ENCODE measurements at places on chromosomes 16 and 17.

- no peak for DNase-seq
Measured at GRCh38 chr16:61814726-61815347, 221.4 kb downstream of the CDH8 start.

DNA sequence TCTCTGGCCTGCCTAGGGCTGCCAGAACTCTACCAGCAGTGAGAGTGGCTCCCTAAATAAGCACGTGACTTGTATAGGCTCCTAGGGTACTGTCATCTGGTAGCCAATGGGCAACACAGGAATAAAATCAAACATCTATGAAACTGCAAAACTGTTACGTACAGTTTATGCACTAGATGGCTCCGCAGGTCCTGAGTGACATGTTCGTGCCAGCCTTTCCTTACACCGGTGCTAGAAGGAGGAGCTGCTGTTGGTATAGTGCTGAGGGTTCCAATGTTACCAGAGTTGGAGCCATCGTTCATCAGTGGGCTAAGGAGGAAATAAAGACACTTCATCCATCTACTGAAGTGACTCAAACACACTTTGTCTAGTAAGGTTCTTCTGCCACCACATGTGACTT lies 63.2 kb upstream of the TRAP1 start:
- no peak for DNase-seq

DNA sequence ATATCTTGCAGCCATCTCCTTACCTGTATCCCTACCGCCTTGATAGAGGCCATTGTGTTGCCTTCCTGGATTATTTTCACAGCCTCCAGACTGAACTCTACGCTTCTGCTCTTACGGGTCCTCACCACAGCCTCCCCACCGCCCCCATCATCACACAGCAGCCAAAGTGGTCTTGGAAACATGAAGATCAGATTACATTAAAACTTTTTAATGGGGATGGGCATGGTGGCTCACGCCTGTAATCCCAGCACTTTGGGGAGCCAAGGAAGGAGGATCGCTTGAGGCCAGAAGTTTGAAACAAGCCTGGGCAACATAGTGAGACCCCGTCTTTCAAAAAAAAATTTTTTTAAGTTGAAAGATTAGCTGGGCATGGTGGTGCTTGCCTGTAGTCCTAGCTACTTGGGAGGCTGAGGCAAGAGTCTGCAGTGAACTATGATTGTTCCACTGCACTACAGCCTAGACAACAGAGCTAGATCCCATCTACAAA lies 150.5 kb downstream of the NPIPB5 start:
- no peak for DNase-seq

DNA sequence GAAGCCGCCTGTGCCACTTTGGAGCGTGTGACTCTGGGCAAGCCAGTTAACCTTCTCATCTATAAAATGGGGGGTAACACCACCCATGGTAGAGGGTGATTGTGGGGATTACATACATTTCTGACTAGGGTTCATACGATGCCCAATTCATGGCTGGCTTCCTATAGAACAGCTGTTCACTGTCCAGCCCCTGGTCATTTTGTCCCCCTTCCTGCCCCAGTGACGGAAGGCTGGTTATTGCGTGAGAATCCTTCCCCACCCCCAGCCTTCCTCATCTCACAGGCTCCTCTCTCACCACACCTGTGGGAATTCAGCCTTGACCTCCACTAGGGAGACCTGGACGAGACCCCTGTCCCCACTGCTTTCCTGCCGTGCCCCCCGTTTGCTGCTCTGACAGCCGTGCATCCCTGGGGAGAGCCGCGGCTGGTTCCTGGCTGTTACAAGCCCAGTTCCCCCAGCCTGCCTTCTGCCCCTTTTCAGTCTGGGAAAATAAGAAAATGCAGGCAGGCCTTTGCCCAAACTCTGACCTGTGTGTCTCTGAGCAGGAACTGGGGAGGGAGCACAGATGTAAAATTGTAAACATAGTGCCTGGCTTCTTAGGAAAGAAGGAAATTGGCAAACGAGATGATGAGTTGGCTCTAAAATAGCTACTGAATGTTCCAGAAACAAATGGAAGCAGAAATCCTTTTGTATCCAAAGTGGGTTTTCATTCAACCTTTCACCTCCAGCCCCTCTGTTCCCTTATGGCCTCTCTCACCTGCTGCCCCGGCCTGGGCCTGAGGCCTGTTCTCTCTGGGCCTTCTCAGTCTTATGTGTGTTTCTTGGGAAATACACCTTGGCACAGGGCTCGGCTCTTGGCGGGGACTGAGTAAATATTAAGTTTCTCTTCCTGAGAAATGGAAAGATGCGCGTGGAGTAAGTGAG lies 67.3 kb downstream of the OR1D5 start:
- DNase-seq: no peak

DNA sequence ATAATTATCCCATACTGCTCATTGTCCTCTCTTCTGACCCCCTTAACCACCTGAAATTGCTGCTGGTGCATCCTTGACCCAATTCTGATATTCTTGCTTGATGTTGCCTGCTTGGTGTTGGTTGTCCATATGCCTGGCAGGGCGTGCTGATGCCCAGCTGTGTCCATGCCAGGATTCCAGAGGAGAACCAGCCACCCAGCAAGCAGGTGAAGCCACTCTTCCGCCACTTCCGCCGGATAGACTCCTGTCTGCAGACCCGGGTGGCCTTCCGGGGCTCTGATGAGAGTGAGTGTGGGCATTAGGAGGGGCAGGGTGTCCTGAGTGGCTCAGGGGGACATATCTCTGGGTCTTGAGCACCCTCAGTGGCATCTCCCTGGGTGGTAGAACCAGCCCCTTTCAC lies 11.4 kb downstream of the RAPGEFL1 start:
- no peak for DNase-seq

DNA sequence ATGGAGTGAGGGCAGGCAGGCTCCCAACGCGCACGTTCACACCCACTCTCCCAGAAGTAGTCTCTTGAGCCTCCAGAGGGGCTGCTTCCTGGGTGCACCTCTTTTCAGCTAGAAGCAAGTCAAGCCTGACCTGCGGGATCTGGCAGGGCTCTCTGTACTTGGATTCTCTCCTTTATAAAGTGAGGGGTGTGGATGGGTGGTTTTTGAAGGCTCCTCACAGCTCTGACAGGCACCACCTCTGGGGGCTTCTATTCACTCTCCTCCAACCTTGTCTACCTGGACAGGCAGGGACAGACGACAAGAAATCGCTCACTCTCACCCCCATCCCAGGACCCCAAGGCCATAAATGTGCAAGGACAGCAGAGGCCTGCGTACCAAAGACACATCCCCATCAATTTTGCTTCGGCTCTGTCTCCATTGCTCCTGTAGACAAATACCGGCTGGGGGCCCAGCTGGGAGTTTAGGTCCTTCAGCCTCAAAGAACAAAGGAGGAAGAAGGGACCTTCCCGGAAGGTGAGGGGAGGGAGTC lies 814 bp upstream of the DYNLL2 start:
- no peak for DNase-seq

GRCh38 chr17:73309727-73310596 lies 1.8 kb downstream of the CDC42EP4 start:
- no peak for DNase-seq

DNA sequence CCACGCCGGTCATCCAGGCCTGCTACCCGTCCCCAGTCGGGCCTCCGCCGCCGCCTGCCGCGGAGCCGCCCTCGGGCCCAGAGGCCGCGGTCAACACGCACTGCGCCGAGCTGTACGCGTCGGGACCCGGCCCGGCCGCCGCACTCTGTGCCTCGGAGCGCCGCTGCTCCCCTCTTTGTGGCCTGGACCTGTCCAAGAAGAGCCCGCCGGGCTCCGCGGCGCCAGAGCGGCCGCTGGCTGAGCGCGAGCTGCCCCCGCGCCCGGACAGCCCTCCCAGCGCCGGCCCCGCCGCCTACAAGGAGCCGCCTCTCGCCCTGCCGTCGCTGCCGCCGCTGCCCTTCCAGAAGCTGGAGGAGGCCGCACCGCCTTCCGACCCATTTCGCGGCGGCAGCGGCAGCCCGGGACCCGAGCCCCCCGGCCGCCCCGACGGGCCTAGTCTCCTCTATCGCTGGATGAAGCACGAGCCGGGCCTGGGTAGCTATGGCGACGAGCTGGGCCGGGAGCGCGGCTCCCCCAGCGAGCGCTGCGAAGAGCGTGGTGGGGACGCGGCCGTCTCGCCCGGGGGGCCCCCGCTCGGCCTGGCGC lies 2.4 kb downstream of the HIC1 start:
- DNase-seq: no peak

GRCh38 chr17:77054936-77055335 lies 85.8 kb upstream of the SEC14L1 start:
- DNase-seq: no peak
